ENCODE measurements at places on chromosomes 1 and 21.

DNA sequence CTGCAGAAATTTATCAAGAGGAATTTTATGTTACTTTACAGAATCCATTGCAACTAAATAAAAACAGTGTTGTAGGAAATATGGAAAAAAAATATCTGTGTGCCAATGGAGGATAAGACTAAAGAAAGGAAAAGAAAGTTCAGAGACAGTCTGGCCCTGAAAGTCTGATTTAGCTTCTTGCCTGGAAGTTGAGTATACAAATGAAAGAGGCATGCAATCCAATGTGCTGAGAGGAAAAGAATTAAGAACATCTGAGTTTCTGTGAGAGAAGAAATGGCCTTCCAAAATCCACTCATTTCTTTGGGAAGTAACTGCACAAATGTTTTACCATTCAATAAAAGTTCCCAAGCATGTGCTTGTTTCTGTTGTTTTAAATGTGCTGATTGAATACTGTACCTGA is 65.1 kb downstream of the LHX9 start:
- no peak for DNase-seq

DNA sequence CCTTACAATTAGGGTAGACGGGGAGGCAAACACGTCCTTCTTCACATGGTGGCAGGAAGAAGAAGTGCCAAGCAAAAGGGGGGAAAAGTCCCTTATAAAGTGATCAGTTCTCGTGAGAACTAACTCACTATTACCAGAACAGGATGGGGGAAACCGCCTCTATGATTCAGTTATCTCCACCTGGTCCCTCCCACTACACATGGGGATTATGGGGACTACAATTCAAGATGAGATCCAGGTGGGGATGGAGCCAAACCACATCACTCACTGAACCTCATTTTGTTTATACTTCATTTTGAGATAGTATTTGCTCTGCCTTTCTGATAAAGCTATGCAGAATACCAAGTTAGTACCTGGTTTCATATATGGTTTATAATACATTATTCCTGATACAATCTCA is 26.5 kb downstream of the APP start:
- DNase-seq = no peak

DNA sequence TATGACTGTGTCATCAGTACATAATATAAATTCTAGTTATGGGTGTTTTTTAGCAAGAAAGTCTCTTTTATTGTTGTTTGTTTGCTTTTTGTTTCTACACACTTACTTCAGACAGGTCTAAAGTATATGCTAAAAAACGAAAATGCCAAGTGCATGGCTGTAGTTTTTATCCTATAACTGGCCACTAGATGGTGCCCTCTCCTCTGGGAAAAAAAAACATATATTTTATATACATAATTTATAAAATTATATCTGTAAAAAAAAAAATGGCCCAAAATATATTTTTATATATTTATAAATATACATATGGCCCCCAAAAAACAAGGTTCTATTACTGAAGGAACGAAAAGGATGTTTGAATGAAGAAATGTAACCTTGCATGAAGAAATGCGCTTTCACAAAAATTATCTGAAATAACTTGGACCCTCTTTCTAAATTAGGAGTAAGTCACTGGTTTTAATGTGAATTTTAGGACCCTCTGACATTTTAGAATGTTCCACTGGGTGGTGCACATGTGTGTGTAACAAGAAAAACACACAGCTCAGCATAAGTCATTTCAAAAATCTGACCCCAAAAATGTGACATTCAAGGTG is 93.5 kb downstream of the TTLL7 start:
- DNase-seq = no peak

DNA sequence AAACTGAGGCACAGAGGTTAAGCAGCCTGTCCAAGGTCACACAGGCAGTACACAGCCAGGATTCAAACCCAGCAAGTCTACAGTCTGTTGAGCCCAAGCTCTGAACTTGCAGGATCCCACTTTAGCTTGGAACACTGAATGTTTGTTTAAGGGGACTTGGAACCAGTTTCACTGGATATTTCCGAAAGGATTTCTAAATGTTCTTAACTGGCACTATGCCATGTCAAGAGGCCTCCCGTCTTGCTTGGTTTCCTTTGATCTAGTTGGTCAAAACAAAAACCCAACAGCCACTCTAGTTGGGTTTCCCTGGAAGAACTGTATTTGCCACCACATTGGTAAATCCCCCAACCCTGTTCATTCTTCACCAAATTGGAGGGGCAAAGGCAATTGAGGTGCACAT is 317.6 kb upstream of the KAZN start:
- no peak for DNase-seq

- DNase-seq = no peak
Observed at GRCh38 chr1:112464501-112464900, 44.3 kb upstream of the WNT2B start.

GRCh38 chr1:209427811-209428210 is 155.7 kb upstream of the CAMK1G start:
- no peak for DNase-seq

DNA sequence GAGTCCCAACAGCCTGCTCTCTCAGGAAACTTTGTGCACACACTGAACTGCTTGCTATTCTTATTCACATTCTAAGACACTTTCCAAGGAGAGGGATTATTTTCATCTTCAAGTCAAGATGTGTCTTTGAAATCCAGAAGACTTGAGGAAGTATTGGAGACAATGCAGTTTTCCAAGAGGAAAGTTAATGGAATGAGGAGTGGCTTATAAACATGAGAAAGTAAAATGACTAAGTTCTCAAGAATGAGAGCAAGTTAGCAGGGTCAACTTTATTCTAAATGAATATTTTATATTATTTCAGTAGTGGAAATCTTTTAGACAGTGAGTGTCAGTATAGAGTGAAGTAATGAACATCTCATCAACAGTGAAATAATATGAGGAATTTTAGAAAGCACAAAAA is 1239.3 kb downstream of the MRPL39 start:
- no peak for DNase-seq

DNA sequence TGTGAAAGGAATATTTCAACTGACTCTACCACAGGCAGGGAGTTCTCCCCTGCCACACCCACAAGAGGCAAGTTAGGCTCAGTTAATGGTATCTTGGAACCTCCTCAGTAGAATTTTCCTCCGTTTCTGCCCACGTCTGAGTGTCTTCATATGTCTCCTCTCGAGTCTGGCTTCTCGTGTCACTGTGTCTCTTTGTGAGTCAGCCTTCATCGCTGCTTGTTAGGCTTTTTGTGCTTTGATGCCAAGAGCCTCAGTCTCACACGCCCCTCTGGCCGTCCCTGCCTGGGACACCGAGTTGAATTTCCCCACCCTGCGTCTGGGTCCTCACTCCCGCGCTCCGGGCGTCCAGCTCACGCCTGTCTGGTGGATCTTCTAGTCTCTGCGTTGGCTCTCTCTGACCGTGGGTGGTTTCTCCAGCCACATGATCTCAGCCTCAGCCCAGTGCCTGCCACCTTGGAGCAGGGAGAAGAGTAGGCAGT is 125.7 kb upstream of the GADD45A start:
- peak; percentile 87 for DNase-seq

DNA sequence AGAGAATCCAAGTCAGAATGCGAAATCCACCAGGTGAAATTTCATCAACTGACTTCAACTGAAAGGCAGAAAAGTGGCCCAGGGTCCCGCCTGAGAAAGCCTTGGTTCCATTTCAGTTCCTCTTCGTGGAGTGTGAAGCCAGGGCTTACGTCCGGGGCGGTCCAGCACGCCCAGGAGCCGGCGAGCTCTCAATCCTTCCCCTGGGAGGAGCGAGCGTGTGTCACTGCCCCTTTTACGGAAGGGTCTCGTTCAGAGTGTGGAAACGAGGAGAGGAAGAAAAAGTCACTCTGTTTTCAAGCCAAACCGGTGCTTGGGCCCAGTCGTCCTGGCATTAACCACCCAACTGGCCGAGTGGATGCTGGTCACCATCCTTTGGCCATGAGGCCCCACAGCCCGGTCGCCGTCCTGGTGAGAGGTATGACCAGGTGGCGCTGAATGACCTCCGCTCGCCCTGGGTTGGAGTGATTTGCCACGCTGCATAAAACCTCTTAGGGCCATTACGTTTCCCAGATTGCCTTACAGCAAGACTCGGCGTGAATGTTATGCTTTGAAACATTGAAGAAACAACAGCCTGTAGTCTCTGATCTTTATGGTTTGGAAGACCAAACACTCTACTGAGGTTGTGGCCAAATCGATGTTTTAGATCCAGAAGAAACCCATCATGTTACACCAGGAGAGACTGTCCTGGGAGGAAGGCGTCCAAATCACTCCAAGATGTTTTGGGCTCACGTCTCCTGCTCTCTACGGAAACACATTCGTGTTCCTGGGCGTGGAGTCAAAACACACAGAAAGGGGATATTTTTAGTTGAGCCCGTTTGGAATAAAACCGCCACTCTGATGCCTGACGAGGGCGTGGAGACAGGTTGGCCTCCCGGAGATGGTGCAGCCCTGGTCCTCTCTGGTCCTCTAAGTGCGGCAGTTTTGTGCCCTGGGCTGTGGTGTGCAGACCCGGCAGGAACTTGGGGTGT is 93.6 kb upstream of the ACTRT2 start:
- peak; percentile 92 for DNase-seq

DNA sequence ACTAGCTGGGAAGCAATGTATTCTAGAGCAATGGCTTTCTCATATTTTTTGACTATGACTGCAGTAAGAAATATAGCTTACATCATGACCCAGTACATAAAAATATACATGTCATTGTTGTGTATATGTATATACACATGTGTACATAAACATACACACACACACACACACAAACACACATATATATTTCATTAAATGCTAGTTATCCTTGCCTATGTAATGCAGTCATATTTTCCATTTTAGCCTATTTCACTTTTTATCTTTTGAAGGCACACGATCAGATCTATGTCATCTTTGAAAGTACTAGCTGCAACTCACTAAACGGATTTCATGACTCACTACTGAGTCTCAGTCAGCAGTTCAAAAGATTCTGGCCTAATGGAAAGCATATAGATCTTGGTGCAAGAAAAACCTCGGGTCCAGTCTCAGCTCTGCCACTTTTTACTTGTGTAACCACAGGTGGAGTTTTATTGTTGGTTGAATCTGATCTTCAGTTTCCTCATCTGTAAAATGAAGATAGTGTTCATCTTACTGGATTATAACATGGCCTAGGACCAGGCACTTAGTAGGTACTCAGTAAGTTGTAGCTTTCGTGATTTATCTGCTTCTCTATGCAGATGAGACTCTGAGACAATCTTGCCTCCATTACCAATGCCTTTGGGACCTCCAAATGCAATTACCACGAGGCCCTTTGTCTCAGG is 325.6 kb downstream of the RRAGC start:
- DNase-seq = no peak

DNA sequence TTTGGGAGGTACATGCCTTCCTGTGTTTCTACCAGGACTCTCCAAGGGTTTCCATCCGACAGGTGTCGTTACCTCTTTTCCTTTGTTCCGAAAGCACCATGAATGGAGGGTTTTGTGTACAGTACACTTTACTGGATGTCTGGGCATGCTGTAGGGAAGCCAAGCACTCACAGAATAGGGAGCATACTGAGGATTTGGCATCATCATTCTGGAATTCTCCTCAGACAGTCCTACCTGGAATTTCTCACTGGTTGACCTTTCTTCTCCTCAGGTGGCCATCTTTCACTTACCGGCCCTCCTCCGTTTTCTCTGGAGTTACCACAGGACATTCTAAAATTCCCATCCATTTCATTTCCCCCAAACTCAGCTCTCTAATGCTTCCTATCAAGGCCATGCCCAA is 5.9 kb upstream of the MPL start:
- DNase-seq = peak; percentile 1

- no peak for DNase-seq
Observed at GRCh38 chr1:48560116-48560515, 88.1 kb upstream of the SPATA6 start.

DNA sequence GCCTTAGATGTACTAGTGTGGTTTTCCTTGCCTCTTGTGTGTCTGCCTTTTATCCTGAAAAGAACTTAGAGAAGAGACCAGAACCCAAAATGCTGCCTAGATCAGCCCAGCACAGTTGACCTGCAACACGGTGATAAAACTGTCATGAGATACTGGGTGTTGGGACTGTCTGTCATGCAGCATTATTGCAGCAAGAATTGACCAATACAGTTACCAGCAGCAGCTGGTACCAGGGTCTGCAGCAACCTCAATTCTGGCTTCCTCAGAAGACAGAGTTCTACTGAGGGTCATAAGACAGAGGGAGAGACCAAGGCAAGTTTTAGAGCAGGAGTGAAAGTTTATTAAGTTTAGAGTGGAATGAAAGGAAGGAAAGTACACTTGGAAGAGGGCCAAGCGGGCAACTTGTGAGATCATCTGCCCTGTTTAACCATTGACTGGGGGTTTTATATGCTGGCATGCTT is 182.0 kb downstream of the DYRK1A start:
- no peak for DNase-seq

- no peak for DNase-seq
Observed at GRCh38 chr1:1024771-1025699, 5.1 kb downstream of the AGRN start.
